Lung (tissue), 17 donors: ENCODE measurements at places on chromosomes 7 and 10. TPM values are rescaled to one million over a fixed set of nuclear protein-coding genes. Genes with fewer than 3 reads are reported as not detected.

SRI gene
- total RNA-seq, result 134 TPM

XPNPEP1 gene
- 52.4 TPM for total RNA-seq

SLC26A5 gene
- total RNA-seq, result 1.1 TPM

AZGP1 gene
- 4.1 TPM for total RNA-seq

HYAL4 gene
- total RNA-seq, result not detected

TUBB8 gene
- 0.15 TPM for total RNA-seq

SPDYE1 gene
- not detected for total RNA-seq

SUGCT gene
- 4.2 TPM for total RNA-seq

PRKG1 gene
- total RNA-seq, result 24.9 TPM

SPOCK2 gene
- 103 TPM for total RNA-seq

GPR26 gene
- not detected for total RNA-seq

GPR141 gene
- total RNA-seq, result 3.8 TPM

FZD1 gene
- 17.2 TPM for total RNA-seq

TEX47 gene
- not detected for total RNA-seq

HOXA9 gene
- total RNA-seq, result 0.46 TPM

PDE6C gene
- total RNA-seq, result not detected

MEIG1 gene
- 1.2 TPM for total RNA-seq

PTPRN2 gene
- 7.4 TPM for total RNA-seq

PDGFA gene
- 26.1 TPM for total RNA-seq

GRM3 gene
- total RNA-seq, result 0.17 TPM

CFAP46 gene
- 18.8 TPM for total RNA-seq

LRRD1 gene
- 0.06 TPM for total RNA-seq

CLCN1 gene
- 0.18 TPM for total RNA-seq

MEST gene
- total RNA-seq, result 195 TPM

BAMBI gene
- 7.8 TPM for total RNA-seq

IDI2 gene
- total RNA-seq, result 0.18 TPM

CARD11 gene
- total RNA-seq, result 3.2 TPM

MUC12 gene
- 5.5 TPM for total RNA-seq

DPP6 gene
- total RNA-seq, result 1.3 TPM

CCDC172 gene
- not detected for total RNA-seq

PRRT4 gene
- 1.3 TPM for total RNA-seq

PRLHR gene
- total RNA-seq, result not detected

OGDH gene
- 54.6 TPM for total RNA-seq

TCAF1 gene
- total RNA-seq, result 37.1 TPM

SLC18A3 gene
- not detected for total RNA-seq

ACBD7 gene
- 4.0 TPM for total RNA-seq

FAM241B gene
- total RNA-seq, result 8.8 TPM

RAPGEF5 gene
- 308 TPM for total RNA-seq

BICC1 gene
- 43.1 TPM for total RNA-seq

ANXA8L1 gene
- total RNA-seq, result 18.9 TPM

CRPPA gene
- 3.6 TPM for total RNA-seq

OAT gene
- 50.2 TPM for total RNA-seq

HHEX gene
- 16.8 TPM for total RNA-seq

DNAH11 gene
- total RNA-seq, result 24.7 TPM

RSPH10B2 gene
- total RNA-seq, result 5.2 TPM

PHKG1 gene
- 1.6 TPM for total RNA-seq

TRIL gene
- total RNA-seq, result 17.0 TPM

NOC3L gene
- 20.8 TPM for total RNA-seq

SLC26A4 gene
- 5.1 TPM for total RNA-seq

SPDYE6 gene
- total RNA-seq, result not detected
